ENCODE measurements at places on chromosomes 1 and 21. TPM values are rescaled to one million over a fixed set of nuclear protein-coding genes. Genes with fewer than 3 reads are reported as not detected.

- no peak overlapping the region for H3K4me3 ChIP-seq
- no peak overlapping the region for H3K27ac ChIP-seq
Measured at GRCh38 chr1:221381910-221382623, 359.8 kb downstream of the DUSP10 start.

DNA sequence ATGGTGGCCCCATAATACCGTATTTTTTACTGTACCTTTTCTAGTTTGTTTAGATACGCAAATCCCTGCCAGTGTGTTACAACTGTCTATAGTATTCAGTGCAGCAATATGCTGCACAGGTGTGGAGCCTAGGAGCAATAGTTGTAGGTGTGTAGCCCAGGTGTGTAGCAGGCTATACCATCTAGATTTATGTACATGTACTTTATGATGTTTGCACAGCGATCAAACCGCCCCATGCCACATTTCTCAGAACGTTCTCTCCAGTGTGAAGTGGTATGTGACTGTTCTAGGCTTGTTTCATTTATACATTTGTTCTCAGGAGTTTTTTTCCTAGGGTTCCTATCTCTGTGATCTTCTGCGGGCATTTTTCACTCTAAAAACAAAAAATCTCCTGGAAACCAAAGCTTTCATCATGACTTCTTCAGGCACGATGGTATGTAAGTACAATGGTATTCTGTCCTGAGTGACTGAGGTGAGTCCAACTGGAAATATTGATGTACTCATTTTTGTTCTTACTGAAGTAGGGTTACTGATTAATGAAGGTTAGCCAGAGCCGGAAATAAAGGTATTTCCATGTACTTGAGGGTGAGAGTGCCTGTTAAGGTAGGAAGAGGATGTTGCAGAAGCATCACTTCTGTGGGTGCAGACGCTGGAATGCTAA is 153.0 kb downstream of the GABPA start:
- peaks cover 4% of the 10 kb centered on the region for H3K36me3 ChIP-seq
- H3K4me3 ChIP-seq = no peak overlapping the region
- H3K27me3 ChIP-seq = no peaks in the 10 kb centered on the region
- DNase-seq = peak; percentile 25

The PERM1 gene
- polyA plus RNA-seq = 1.3 TPM

GRCh38 chr1:233607252-233608119 is 6.4 kb upstream of the KCNK1 start:
- H3K36me3 ChIP-seq = no peaks in the 10 kb centered on the region
- no peaks in the 10 kb centered on the region for H3K27me3 ChIP-seq
- H3K4me1 ChIP-seq = peaks cover 3% of the 10 kb centered on the region
- no peak overlapping the region for H3K4me3 ChIP-seq
- no peak for DNase-seq

GRCh38 chr1:60662486-60663044 is 419.8 kb upstream of the NFIA start:
- no peaks in the 10 kb centered on the region for H3K4me1 ChIP-seq
- H3K27ac ChIP-seq = no peak overlapping the region
- H3K36me3 ChIP-seq = no peaks in the 10 kb centered on the region
- H3K4me3 ChIP-seq = no peak overlapping the region

GRCh38 chr21:26945916-26946675 is 20.8 kb downstream of the ADAMTS5 start:
- no peaks in the 10 kb centered on the region for H3K27me3 ChIP-seq
- peak overlapping the region; percentile 48 for H3K27ac ChIP-seq
- H3K4me3 ChIP-seq = no peak overlapping the region
- no peaks in the 10 kb centered on the region for H3K36me3 ChIP-seq

DNA sequence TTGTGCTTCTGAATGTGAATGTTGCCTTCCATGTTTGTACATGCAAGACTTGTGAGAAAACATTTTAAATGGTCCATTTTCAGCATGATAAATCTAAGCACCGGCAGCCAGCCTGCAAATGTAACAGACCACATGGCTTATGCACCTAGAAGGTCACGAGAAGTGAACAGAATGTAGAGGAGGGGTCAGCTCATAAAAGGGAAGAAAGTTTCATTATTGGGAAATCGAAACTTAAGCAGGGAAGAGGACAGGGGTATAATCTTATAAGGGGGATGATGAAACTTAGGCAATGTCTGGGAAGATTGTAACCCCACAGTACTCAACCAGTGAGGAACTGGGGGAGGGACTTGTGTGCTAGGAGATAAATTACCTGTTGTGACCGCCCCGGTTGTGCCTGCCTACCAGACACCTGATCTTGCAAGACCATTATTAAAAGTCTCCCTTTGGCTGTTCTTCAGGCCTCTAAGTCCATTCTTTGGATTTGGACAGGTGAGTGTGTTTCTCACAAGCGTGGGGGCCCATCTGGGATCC is 37.7 kb upstream of the VN1R5 start:
- DNase-seq = no peak
- no peaks in the 10 kb centered on the region for H3K4me1 ChIP-seq
- H3K27me3 ChIP-seq = peaks cover 6% of the 10 kb centered on the region
- H3K27ac ChIP-seq = no peak overlapping the region
- no peak overlapping the region for H3K4me3 ChIP-seq

The SPRR2E gene
- polyA plus RNA-seq = not detected

- no peaks in the 10 kb centered on the region for H3K27me3 ChIP-seq
- no peak overlapping the region for H3K4me3 ChIP-seq
- H3K27ac ChIP-seq = no peak overlapping the region
- no peak for DNase-seq
- H3K36me3 ChIP-seq = no peaks in the 10 kb centered on the region
- H3K4me1 ChIP-seq = peaks cover 6% of the 10 kb centered on the region
Measured at GRCh38 chr1:185406006-185406690, 89.1 kb upstream of the IVNS1ABP start.

The OR10Z1 gene
- not detected for polyA plus RNA-seq

GRCh38 chr1:235397733-235398132 is 30.5 kb downstream of the TBCE start:
- no peaks in the 10 kb centered on the region for H3K4me1 ChIP-seq
- H3K4me3 ChIP-seq = no peak overlapping the region
- H3K27me3 ChIP-seq = no peaks in the 10 kb centered on the region
- H3K27ac ChIP-seq = peak overlapping the region; percentile 31
- H3K36me3 ChIP-seq = no peaks in the 10 kb centered on the region

GRCh38 chr1:226627050-226627755 is 78.6 kb downstream of the STUM start:
- peaks cover 4% of the 10 kb centered on the region for H3K4me1 ChIP-seq
- no peak overlapping the region for H3K4me3 ChIP-seq
- H3K27ac ChIP-seq = no peak overlapping the region
- H3K36me3 ChIP-seq = no peaks in the 10 kb centered on the region

GRCh38 chr1:212624976-212625501 is 16.5 kb downstream of the ATF3 start:
- H3K27ac ChIP-seq = no peak overlapping the region
- H3K4me3 ChIP-seq = no peak overlapping the region
- H3K4me1 ChIP-seq = peaks cover 15% of the 10 kb centered on the region
- H3K36me3 ChIP-seq = no peaks in the 10 kb centered on the region
- no peaks in the 10 kb centered on the region for H3K27me3 ChIP-seq
- no peak for DNase-seq

- H3K36me3 ChIP-seq = no peaks in the 10 kb centered on the region
- no peaks in the 10 kb centered on the region for H3K4me1 ChIP-seq
- no peak overlapping the region for H3K4me3 ChIP-seq
- H3K27ac ChIP-seq = no peak overlapping the region
- DNase-seq = no peak
- H3K27me3 ChIP-seq = no peaks in the 10 kb centered on the region
Measured at GRCh38 chr1:198497326-198498102, 43.0 kb downstream of the ATP6V1G3 start.

DNA sequence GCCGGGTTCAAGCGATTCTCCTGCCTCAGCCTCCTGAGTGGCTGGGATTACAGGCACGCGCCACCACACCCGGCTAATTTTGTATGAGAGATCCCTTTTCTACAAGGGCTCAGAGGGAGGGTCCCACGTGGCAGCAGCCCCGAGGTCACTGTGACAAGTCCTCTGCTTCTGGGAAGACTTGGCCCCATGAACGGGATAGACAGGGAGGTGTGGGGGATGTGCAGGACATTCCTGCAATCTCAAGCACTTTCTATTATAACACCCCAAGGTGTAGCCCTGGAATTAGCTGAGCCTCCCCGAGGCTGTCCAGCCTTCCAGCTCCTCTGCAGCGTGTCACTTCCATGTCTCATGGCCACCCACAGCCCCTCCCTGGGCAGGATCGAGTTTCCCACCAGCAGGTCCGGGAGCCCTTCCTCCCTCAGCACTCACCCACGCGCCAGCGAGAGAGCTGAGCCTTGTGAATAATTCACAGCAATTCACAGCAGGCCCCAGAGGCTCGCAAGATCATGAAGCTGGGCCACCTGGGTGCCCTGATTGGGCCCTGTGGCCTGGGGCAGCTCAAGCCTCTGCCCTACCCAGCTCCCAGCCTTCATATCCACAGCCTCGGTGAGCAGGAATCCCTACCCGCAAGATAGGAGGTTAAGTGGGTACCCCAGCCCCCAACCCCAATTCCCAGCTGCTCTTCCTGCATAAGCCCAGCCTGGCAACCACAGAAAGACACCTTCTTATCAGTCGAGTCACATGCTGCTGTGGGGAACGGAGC is 22.8 kb upstream of the RNU1-4 start:
- DNase-seq = peak; percentile 27
- H3K27me3 ChIP-seq = no peaks in the 10 kb centered on the region
- no peaks in the 10 kb centered on the region for H3K36me3 ChIP-seq
- H3K27ac ChIP-seq = no peak overlapping the region
- H3K4me3 ChIP-seq = no peak overlapping the region

The RNF186 gene
- polyA plus RNA-seq = 2.0 TPM

The KIAA1614 gene
- 2.9 TPM for polyA plus RNA-seq

GRCh38 chr1:156500543-156500792 is at the start of gene MEF2D:
MEF2D (minus strand) TSS chr1:156500775; CDS start chr1:156483292, 17,483 bp downstream.
- H3K36me3 ChIP-seq = no peaks in the 10 kb centered on the region
- H3K27ac ChIP-seq = peak within 1 kb of the TSS; percentile 100
- H3K4me1 ChIP-seq = peaks cover 60% of the 10 kb centered on the region
- H3K4me3 ChIP-seq = peak within 1 kb of the TSS; percentile 98
- no peak for DNase-seq

- no peaks in the 10 kb centered on the region for H3K4me1 ChIP-seq
- H3K4me3 ChIP-seq = no peak overlapping the region
- no peak overlapping the region for H3K27ac ChIP-seq
- H3K36me3 ChIP-seq = no peaks in the 10 kb centered on the region
- no peak for DNase-seq
Measured at GRCh38 chr1:175629318-175629694, 114.1 kb downstream of the TNR start.

The TMCC2 gene
- polyA plus RNA-seq = 1.7 TPM

DNA sequence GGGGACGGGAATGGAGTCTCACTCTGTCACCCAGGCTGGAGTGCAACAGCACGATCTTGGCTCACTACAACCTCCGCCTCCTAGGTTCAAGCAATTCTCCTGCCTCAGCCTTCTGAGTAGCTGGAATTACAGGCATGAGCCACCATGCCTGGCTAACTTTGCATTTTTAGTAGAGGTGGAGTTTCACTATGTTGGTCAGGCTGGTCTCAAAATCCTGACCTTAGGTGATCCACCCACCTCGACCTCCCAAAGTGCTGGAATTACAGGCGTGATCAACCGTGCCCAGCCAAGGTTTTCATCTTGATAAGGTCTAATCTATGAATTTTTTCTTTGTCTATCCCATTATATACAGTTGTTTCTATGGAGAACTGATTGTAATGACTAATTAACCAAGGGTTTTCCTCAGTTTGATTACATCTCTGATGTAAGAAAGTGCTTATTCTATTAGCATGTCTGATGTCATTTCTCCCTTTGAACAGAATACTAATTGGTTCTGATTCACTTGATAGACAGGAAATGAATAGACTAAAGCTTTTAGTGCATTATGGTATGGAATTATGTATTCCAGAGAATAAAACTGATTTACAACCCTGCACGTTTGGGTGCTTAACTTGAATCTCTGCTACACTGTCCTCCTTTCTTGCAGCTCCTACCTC is 11.9 kb downstream of the PACC1 start:
- no peak for DNase-seq
- H3K27me3 ChIP-seq = no peaks in the 10 kb centered on the region
- no peaks in the 10 kb centered on the region for H3K4me1 ChIP-seq
- no peak overlapping the region for H3K4me3 ChIP-seq

GRCh38 chr1:26373281-26373680 is 731 bp upstream of the ZNF683 start:
- no peaks in the 10 kb centered on the region for H3K4me1 ChIP-seq
- no peaks in the 10 kb centered on the region for H3K36me3 ChIP-seq
- DNase-seq = no peak
- no peak overlapping the region for H3K4me3 ChIP-seq

The FTCD gene
- 60.9 TPM for polyA plus RNA-seq

DNA sequence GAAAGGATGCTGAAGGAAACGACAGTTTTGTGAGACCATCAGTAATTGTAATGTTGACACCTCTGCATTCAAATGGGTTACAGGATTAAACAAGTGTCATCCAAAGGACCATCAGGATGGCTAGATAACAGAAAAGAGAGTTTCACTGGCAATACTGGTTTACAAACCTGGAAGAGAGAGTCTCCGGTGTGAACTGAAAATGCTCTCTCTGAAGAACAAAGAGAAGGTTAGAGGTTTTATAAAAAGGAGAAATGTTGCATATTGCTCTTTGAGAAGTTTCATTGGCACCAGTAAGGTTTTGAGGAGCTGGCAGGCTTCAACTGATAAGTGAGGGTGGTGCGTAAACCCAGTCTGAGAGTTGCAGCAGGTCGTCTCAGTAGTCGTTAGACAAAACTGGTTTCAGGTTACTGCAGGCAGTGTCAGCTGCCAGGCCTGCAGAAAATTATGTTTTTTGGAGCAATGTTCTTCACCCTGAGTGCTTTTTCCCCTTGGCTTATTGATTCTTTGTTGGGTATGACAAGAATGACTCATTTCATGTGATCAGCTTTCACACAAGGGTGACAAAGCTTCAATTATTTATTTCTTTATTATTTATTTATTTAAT is 42.2 kb downstream of the KCNK1 start:
- no peaks in the 10 kb centered on the region for H3K27me3 ChIP-seq
- DNase-seq = no peak
- H3K4me1 ChIP-seq = peaks cover 19% of the 10 kb centered on the region
- no peaks in the 10 kb centered on the region for H3K36me3 ChIP-seq
- H3K27ac ChIP-seq = peak overlapping the region; percentile 81

The BCL2L15 gene
- 0.84 TPM for polyA plus RNA-seq
